ENCODE measurements at places on chromosomes 5 and 9.

- no peak for DNase-seq
Observed at GRCh38 chr5:8034852-8035251, 165.9 kb downstream of the MTRR start.

DNA sequence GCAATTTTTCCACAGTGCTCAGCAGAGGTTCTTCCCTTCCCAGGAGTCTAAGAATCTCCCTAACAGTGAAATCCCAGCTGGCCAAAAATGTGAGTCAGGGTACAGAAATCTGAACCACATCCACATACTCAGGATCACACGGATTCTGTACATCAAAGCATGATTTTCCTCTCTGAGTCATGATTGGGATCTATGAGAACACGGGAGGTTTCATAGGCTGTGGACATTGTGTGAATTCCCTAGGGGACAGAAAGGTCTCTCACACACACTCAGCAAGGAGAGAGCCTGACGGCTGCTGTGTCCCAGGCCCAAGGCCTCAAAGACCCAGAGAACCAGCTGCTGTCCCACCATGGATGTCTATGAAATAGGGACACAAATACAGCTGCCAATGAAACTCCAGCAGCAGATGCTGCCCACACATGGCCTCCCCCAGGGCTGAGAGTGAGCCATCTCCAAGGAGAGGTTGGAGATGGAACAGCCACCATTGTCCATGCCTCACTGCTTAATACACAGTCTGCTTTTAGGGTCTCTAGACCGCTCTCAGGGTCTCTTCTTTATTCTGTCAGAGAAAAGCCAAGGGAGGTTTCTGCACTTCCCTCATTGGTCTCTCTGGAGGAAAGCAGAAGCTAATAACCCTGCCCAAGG lies 102.7 kb downstream of the ADAMTS12 start:
- DNase-seq: peak; percentile 30

DNA sequence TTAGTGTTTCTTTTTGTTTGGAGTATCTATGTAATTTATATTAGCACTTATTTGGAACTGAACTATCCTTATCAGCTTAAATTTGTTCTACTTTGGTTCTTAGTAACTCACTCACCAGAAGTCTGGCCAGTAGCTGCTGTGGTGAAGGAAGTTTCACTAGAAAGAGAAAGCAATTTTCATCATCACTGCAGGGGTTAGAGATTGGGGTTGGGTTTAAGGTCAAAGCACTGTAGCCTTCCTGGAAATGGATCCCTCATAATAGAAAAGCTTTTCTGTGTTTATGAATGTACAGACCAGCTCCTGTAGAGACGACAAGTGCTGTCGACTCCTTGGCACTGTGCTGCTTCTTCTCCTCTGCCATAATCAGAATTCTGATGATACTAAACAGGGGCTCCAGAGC lies 22.2 kb downstream of the MROH2B start:
- no peak for DNase-seq

GRCh38 chr5:154947778-154948177 lies 6.9 kb downstream of the MRPL22 start:
- no peak for DNase-seq

DNA sequence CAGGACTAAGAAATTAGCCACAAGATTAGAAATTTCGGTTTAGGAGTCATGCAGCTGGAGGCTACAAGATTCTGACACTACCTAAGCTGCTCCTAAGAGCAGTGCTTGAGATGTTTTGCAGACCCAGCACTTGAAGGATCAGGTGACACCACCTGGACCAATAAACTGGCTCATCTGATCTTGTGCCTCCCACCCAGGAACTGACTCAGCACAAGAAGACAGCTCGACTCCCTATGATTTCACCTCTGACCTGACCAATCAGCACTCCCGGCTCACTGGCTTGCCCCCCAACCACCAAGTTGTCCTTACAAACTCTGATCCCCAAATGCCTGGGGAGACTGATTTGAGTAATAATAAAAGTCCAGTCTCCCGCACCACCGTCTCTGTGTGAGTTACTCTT lies 170.4 kb downstream of the TTC39B start:
- no peak for DNase-seq

DNA sequence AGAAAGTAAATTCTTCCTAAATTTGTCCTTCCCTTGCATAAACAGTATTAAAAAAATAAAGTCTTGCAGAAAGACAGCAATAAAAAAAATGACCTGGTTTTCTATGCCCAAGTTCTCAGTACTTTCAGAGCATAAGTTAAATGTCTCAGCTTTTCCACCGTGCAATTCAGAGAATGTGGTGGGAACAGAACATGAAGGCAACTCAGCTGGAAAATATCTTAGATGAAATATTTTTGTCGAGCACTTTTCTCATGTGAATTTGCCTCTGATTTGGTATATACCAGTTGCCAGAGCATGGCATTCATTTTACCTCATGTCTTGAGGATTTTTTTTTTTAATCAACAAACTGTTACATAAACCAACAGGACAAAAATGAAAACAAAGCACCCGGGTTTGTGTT lies 176.1 kb downstream of the CETN3 start:
- DNase-seq: no peak

GRCh38 chr5:13501176-13501575 lies 443.3 kb downstream of the DNAH5 start:
- DNase-seq: no peak

DNA sequence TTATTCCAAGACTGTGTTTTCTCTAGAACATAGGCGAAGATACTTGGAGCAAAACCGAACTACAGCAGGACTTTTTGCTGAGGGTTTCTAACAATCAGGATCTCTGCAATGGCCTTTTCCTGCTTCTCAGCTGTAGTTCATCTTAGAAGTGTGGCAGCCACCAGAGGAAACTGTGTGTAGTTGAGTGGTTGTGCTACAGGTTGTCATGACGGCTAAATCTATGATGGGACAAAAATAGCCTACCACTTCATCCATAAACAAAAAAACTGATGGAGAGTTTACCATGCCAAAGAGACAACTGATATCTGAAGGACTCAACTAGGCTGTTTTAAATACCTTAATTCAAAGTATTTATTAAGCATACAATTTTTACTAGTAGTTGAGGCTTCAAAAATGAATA lies 28.2 kb upstream of the DMAC1 start:
- no peak for DNase-seq

GRCh38 chr5:108380531-108381349 lies 1.2 kb downstream of the FBXL17 start:
- peak; percentile 60 for DNase-seq

DNA sequence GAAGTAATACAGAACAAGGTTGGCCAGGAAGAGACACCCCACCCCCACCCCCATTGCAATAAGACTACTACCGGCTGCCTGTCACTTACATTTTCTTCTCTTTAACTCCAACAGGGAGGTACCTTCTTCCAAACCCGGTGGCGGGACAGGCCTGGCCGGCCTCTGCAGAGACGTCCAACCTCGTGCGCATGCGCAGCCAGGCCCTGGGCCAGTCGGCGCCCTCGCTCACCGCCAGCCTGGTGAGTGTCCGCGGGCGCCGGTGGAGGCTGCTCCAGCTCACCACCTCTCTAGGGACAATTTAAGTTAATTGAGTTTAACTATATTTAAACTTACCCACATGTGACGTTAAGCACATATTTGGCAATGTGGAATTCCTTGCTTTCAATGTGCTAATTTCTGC lies 192.4 kb downstream of the MAST4 start:
- no peak for DNase-seq

- no peak for DNase-seq
Observed at GRCh38 chr5:119597728-119598298, 31.5 kb upstream of the FAM170A start.

- no peak for DNase-seq
Observed at GRCh38 chr5:137498301-137498735, 808 bp downstream of the SPOCK1 start.

DNA sequence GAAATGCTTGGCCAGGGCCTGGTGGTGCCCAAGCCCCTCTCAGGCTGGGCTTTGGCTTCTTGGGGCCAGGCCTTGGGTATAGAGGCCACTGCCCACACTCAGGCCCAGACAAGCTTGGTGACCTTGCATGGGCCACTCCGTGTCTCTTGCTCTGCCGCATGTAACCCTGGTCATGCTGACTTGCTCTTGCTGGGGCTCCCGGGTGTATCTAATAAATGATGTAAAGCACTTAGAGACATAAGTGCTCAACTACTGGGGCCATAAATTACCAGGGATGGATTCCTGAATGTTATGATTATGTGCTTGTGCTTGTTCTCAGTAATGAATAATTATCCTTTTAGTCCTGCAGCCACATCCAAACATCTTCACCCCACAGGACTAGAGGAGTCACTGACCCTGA lies 54.0 kb downstream of the C5orf15 start:
- DNase-seq: no peak

- peak; percentile 2 for DNase-seq
Observed at GRCh38 chr5:37015795-37016666, 139.5 kb downstream of the NIPBL start.

DNA sequence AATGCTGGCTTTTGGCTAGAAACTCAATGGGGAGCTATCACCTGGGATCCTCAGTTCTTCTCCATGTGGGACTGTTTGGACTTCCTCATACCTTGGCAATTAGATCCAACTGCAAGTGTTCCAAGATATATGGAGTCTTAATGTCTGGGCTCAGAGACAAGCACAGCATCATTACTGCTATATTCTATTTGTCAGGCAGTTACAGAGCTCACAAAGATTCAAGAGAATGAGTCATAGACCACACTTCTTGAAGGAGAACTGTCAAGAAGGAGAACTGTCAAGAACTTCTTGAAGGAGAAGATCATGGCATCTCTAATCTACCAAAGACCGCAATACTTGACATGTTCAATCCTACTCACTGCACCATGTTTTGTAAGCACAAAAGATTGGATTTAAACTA lies 106.8 kb upstream of the NREP start:
- DNase-seq: no peak

- no peak for DNase-seq
Observed at GRCh38 chr9:107888773-107889227, 399.2 kb upstream of the KLF4 start.

- no peak for DNase-seq
Observed at GRCh38 chr9:117400171-117400570, 14.7 kb downstream of the ASTN2 start.

GRCh38 chr5:57504357-57504756 lies 21.7 kb upstream of the ACTBL2 start:
- peak; percentile 38 for DNase-seq

DNA sequence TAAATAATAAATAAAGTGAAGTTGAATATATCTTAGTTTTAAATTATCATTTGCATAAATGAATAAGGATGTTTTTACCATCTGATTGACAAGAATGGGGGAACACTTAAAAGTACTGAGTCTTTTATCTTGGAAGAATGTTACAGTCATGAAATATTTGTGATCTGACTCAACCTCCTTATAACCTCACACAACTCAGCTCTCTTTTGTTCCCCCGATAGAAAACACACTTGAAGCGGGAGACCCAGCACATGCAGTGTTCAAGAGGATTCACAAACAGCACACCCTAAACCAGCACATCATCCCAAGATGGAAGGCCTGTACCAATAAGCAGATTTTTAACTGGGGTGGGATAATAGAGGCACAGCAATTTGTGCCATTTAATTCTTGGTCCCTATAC lies 15.5 kb downstream of the BAAT start:
- DNase-seq: no peak

- no peak for DNase-seq
Observed at GRCh38 chr5:53180991-53181390, 71.4 kb upstream of the MOCS2 start.

GRCh38 chr9:115192280-115192679 lies 74.3 kb upstream of the TNC start:
- DNase-seq: no peak

GRCh38 chr9:124272979-124273378 lies 15.2 kb downstream of the NEK6 start:
- no peak for DNase-seq

- DNase-seq: no peak
Observed at GRCh38 chr9:18263377-18263776, 210.6 kb upstream of the ADAMTSL1 start.

DNA sequence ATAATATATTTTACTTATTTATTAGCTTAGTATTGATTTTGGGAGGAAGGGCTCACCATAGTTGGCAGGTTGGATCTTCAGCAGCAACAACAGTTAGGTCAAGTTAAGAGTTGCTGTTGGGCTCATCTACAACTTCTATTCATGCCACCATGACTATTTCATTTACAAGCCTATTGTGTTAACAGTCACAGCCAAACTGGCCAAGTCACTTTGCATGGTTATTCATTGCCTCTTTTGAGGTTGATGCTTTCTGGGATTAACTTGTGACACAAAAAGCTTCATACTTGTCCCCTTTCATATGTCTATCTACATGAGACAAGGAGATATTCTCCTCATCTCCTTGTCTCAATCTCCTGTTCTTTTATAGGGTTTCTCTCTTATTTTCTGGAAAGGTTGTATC lies 98.3 kb downstream of the WDR70 start:
- no peak for DNase-seq

- DNase-seq: peak; percentile 15
Observed at GRCh38 chr9:38768351-38768761, 48.4 kb upstream of the FAM240B start.

GRCh38 chr5:109230369-109230768 lies 179.4 kb downstream of the PJA2 start:
- DNase-seq: no peak

DNA sequence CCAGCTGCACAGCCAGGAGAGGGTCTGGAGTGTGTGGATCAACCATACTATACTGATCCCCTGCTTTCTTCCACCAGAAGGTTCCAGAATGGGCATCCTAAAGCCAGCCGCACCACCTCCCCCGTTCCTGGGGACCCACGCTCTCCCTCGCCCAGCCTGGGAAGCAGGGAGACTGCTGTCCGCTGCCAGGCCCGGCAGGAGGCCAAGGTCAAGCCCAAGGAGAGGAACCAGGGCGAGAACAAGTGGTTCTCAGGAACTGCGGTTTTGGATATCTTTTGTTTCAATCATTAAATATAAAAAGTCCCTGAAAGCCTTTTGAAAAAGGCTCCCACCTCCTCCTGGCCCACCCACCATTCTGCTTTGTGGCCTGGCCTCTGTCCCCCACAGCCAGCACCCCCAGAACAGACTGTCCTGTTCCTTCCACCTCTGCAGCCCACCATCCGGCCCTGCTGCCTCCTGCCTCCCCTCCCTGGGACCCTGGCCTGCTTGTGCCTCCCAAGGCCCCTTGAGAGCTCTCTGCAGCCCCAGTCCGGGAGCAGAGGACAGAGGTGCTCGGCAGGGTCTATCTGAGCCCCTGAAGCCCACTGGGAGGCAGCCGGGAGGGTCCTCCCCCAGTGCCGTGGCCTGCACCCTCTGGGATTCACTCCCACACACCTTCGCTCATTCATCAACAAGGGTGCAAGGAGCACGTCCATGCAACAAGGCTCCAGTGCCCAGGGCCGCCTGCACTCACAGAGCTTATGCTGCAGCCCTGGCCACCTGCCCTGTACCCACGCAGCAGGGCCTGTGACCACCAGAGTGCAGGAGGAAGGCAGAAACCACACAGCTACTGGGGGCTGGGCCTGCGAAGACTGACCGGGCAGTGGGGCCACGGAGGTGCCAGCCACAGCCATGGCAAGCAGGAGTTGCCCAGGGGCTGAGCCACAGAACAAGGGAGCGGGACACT lies 614 bp upstream of the LCN6 start:
- DNase-seq: no peak

- no peak for DNase-seq
Observed at GRCh38 chr9:70406434-70406862, 8.0 kb downstream of the KLF9 start.
